ENCODE measurements at places on chromosomes 12 and 14.

- no peak overlapping the region for H3K4me3 ChIP-seq
- H3K36me3 ChIP-seq: no peaks in the 10 kb centered on the region
- H3K4me1 ChIP-seq: no peaks in the 10 kb centered on the region
- H3K27me3 ChIP-seq: no peaks in the 10 kb centered on the region
- no peak overlapping the region for H3K27ac ChIP-seq
These were observed 494.5 kb downstream of the RMST start for GRCh38 chr12:97957109-97957508.

DNA sequence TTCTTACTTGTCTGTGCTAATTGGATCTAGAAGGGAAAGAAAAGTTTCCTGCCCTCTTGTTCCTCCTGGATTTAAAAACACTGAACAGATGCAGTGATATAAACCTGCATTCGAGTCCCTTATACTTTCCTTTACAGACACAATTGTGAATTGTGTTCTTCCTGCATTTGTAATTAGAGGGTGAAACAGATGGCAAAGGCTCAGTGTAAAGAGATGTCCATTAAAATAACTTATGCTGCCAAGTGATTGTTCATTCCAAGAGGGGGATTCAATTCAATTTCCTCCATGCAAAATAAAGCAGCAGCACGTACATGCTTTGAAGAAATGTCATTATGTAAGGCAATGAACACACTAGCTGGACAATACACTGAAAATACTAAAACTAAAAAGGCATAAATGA is 248.3 kb upstream of the LRIG3 start:
- H3K27ac ChIP-seq: no peak overlapping the region
- no peak for DNase-seq
- H3K4me1 ChIP-seq: no peaks in the 10 kb centered on the region
- H3K36me3 ChIP-seq: no peaks in the 10 kb centered on the region
- H3K4me3 ChIP-seq: no peak overlapping the region
- no peaks in the 10 kb centered on the region for H3K27me3 ChIP-seq

DNA sequence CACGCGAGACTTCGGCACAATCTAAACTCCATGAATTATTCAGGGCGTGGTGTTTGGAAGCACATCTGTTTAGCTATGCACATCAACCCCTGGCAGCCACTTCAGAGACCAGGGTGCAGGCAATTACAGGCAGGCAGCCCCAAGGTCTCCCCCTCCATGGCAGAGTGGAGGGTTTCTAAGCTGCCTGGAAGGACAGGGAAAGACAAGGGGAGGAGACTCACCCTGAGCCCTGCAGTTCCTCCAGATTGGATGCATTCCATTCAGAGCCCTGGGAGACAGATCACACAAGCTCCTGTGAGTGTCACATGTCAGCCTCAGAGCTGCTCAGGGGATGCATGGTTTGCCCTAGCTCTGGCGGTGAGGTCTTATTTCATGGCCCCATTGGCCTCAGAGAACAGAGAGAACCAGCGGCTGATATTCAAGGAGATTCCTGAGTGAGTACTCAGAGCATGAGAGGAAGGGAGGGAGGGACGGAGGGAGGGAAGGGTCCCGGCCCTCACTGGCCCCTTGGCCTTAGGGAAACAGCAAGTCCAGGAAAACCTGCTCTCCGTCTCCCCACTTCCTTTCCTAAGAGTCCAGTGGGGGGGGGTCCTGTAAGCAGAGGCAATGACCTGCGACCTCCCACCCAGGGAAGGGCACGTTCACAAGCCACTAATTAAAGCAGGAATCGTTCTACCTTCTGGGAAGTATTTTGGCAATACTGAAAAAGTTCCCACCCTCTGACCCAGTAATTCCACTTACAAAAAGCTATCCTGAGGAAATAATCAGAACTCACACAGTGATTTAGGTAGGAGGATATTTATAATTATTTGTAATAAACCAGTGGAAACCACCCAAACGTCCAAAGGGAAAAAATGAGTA is 55.1 kb downstream of the SSH1 start:
- DNase-seq: no peak
- no peak overlapping the region for H3K4me3 ChIP-seq
- H3K27ac ChIP-seq: peak overlapping the region; percentile 90
- peaks cover 34% of the 10 kb centered on the region for H3K4me1 ChIP-seq
- no peaks in the 10 kb centered on the region for H3K36me3 ChIP-seq

DNA sequence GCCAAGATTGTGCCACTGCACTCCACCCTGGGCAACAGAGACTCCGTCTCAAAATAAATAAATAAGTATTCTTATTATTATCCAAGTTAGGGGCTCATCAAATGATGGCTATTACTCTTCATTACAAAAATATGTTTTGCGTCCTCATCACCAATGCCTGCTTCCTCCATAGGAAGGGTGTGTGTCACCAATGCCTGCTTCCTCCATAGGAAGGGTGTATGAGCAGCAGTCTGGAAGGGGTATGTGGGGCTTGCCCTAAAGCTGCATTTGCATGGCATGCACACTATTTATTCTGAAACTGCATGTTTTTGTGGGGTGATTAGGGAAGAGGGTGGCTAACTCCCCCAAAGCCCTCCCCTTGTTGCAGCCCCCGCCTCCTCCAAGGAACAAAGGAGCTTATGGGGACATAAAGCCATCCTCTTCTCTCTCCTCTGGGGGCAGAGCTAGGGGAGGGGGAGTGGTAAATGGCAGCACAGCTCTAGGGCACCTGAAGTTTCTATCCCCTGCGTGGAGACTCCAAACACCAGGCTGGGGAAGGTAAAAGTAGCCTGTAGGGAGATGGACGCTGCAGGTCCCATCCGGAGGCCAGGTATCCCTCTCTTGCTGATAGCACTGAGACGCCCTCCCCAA is 1.3 kb downstream of the CAMKK2 start:
- peaks cover 18% of the 10 kb centered on the region for H3K4me1 ChIP-seq
- no peaks in the 10 kb centered on the region for H3K27me3 ChIP-seq
- no peak for DNase-seq

DNA sequence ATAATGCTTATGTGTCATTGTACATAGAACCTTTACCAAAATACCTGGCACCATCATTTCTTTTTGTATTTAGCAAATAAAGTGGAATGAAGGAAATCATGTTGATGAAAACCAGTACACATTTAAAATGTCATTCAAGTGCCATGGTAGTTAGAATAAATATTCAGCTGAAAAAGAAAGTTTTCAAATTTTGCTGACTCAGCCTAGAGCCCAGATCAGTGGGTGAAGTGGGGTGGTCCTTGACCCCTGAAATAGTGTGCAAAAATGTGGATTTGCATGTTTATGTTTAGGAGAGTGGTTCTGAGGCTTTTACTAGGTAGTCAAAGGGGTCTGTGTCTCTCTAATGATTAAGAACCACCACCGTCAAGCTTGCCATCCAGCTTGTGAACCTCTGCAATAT is 418.7 kb downstream of the ETNK1 start:
- H3K27ac ChIP-seq: no peak overlapping the region
- H3K27me3 ChIP-seq: no peaks in the 10 kb centered on the region
- H3K4me1 ChIP-seq: no peaks in the 10 kb centered on the region
- DNase-seq: no peak
- no peak overlapping the region for H3K4me3 ChIP-seq

DNA sequence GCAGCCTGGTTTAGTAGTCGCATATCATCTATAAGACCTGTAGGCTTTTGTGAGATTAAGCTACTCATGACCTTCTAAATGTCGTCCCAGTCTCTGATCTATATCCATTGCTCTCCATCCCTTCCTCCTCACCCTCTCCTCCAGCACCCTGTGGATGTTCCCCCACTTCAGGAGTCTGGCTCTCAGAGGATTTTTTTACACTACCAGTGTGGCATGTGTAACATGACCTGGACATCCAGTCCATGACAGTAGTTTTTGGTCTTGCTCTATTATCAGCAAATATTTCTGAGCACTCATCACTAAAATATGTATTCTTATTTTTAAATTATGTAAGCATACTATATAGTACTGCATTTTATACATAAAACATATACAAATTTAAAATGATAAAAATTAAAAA is 142.1 kb downstream of the DYRK2 start:
- no peaks in the 10 kb centered on the region for H3K27me3 ChIP-seq
- no peak overlapping the region for H3K27ac ChIP-seq

DNA sequence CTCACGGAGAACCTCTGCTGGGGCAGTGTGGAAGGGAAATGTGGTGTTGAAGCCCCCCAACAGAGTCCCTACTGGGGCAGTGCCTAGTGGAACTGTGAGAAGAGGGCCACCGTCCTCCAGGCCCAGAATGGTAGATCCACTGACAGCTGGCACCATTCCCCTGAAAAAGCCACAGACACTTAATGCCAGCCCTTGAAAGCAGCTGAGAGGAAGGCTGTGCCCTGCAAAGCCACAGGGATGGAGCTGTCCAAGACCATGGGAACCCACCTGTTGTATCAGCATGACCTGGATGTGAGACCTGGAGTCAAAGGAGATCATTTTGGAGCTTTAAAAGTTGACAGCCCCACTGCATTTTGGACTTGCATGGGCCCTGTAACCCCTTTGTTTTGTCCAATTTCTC is 363.5 kb upstream of the PRICKLE1 start:
- no peaks in the 10 kb centered on the region for H3K27me3 ChIP-seq
- no peaks in the 10 kb centered on the region for H3K4me1 ChIP-seq

GRCh38 chr14:89123851-89124250 is 293.2 kb downstream of the FOXN3 start:
- no peaks in the 10 kb centered on the region for H3K4me1 ChIP-seq
- H3K36me3 ChIP-seq: no peaks in the 10 kb centered on the region
- no peak for DNase-seq
- no peaks in the 10 kb centered on the region for H3K27me3 ChIP-seq

- H3K27ac ChIP-seq: no peak overlapping the region
- no peaks in the 10 kb centered on the region for H3K36me3 ChIP-seq
- H3K27me3 ChIP-seq: no peaks in the 10 kb centered on the region
- no peaks in the 10 kb centered on the region for H3K4me1 ChIP-seq
- DNase-seq: no peak
These were observed 42.8 kb upstream of the AMIGO2 start for GRCh38 chr12:47122602-47123001.
